Activated T-helper 1 cell treated with Interleukin-2 at 50 U/mL for 16 hours (primary cell): ENCODE measurements at places on chromosomes 5 and 9.

DNA sequence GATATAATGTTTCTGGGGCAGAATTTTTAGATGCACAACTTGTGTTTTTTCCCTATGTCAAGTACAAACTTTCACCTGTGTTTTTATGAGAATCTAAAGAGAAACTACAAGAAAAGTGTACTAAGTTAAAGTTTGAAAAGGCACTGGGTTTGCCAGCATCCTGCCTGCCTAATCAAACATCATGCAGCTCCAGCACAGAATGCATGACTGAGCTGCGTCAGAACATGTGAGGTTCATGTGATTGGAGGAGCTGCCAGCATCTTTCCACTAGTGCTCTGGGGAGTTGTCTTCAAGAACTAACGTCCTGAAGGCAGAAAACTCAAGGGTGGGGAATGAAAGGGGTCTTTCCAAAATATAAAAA is 46.1 kb upstream of the RIC1 start:
- DNase-seq = no peak

DNA sequence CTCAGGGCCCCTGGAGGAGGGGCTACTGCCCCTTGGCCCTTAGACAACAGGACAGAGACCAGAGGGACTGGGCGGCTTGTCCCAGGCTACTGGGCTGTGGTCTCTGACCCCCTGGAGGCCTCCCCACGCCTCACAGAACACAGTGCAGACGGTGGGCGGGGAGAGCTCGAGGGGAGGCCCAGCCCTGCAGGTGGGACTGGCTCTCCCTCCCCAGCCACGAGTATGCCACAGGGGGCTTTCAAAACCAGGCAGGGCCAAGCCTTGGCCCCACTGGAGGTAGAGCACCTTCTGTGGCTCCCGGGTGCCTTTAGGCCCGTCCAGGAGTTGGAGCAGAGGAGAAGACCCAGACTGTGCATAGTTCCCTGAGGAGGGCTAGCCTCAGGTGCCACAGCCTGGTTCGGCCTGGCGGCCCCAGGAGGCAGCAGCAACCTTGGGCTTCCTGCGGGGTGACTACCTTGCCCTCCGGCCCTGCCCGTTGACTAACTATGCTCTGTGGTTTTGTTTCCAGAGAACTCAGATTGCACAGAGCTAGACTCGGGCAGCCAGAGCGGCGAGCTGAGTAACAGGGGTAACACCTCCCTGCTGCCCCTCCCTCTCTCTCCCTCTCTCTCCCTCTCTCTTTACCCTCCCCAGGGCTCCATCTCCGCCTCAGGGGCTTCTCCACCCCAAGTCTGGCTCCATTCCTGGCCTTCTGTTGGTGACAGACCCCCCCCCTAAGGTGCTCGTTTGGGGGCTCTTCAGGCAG is 15.5 kb downstream of the CARD19 start:
- no peak for DNase-seq

DNA sequence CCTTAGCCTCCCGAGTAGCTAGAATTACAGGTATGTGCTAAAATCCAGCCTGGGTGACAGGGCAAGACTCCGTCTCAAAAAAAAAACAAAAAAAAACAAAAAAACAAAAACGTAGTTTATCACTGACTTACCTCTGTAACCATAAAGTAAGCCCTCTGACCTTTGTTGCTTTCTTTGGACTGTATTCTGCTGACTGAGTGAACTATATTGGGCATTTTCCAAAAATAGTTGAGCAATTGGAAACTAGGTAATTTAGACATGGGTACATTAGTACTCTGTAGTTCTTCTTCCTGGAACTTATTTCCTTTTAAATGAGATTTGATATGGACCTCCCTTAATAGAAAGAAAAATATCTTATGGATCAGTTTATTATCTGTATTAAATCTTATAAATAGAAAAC is 66.6 kb downstream of the ANKHD1 start:
- DNase-seq = no peak

GRCh38 chr9:2798423-2798822 is 45.5 kb downstream of the PUM3 start:
- DNase-seq = no peak

DNA sequence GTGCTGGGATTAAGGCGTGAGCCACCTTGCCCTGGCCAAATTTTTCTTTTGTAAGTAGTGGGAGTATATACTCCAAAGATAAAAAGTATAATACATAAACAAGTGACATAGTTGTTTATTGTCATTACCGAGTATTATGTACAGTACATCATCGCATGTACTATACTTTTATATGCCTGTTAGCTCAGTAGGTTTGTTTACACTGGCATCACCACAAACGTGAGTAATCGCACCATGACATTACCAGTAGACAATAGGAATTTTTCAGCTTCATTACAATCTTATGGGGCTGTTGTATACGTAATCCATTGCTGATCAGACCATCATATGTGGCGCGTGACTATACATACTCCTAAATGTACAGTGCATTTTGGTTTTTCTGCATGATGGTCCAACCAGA is 9.8 kb downstream of the SECISBP2 start:
- DNase-seq = no peak

DNA sequence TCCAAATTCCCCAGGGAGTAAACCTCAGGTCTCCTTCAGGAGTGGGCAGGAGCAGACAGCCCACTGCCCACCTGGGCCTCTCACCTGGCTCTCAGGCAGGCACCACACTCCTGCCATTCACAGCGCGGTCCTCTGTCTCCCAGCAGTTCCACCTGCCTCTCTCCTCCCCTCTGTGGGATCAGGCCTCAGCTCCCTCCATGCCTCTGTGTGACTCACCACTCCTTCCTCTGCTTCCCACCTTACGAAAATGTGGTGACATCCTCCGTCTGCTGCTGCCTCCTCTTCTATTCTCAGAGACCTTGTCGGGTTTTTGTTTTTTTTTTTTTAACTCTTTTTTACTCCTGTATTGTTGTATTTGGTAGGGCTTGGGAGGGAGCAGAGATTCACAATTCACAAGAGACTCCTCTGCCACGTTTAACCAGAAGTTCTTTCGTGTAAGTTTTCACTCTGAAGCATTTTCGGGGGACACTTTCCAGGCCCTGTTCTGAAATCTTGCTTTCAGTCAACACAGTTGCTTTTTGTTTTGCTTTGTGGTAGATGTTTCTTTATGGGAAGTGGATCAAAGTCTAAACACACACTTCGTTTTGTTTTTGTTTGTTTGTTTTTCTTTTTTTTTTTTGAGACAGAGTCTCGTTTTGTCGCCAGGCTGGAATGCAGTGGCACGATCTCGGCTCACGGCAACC is 21.1 kb upstream of the CDKN2AIPNL start:
- DNase-seq = no peak

DNA sequence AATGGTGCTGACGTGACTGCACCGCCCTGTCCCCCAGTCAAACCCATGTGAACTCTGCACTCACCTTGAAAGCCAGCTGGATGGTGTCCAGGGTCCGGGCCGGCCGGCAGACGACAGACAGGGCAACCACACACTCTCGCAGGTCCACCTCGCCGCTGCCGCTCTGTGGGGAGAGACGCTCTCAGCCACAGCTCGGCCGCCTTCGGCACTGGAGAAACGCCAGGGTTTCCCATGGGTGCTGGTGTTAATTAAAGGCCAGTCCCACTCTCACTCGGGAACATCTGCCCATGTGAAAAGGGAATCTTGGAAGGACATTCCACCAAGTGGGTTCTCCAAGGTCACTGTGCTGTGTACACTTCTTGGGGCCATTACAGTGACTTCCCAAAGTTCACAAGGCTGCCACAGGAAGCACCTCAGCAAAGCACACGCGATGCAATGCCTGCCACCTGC is 25.5 kb upstream of the SLC6A3 start:
- no peak for DNase-seq
